DMS153 (cell line): ENCODE measurements at places on chromosomes 7 and 10.

DNA sequence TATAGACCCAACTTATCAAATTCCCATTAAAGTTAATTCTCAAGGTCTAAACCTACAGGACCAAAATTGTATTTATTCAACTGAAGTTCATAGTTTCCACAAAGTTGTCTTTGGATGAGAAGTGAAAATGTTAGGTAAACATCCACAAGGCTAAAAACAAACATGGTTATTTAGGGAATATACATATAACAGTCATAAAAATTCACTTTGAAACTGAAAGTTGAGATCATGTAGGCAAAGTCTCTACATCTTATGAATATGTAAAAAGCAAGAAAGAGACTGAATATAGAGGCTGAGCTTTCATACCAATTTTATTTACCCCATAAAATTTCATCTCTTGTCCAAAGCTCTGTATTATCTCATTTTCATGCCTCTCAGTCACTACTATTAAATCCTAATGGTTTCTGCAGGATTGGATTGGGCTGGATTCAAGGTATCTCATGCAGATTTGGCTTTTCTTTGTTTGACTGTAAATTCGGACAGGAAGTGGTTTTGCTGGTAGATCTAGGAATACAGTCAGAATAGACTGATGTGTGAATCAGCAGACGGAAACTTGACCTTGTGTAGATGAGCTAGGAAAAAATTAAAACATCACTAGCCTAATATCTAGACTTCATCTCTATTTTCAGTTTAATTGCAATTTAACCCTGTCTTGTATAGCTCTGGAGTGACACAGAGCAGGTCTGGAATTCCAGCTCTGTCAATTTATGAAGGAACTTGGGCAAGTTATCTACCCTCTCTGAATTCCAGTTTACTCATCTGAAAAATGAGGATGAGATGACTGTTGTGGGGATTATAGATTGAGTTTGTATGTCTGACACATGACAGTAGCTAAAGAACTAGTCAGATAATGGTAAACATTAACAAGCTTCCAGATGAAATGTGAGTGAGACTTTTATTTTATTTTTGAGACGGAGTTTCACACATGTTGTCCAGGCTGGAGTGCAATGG is 27.3 kb upstream of the SKAP2 start:
- DNase-seq, result no peak

DNA sequence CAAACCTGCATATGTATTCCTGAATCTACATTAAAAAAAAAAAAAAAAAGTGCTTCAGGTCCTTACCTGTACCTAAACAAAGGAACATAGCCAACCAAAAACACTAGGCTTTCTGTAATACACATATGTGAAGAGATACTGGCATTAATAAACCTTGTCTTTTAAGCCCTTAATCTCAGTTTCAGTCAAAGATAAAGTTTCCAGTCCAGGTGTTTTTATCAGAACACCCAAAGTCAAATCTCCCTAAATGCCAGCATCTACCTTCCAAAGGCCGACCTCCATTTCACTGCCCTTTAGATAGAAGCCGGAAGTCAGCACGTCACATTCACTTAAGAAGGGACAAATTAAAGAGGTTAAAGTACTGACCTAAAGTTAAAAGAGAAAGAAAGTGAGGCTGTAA is 79.8 kb upstream of the NEBL start:
- no peak for DNase-seq

- DNase-seq, result no peak
Observed at GRCh38 chr10:5711642-5712041, 27.0 kb downstream of the TASOR2 start.

GRCh38 chr10:57925045-57925444 is 342.6 kb downstream of the IPMK start:
- DNase-seq, result peak; percentile 13

DNA sequence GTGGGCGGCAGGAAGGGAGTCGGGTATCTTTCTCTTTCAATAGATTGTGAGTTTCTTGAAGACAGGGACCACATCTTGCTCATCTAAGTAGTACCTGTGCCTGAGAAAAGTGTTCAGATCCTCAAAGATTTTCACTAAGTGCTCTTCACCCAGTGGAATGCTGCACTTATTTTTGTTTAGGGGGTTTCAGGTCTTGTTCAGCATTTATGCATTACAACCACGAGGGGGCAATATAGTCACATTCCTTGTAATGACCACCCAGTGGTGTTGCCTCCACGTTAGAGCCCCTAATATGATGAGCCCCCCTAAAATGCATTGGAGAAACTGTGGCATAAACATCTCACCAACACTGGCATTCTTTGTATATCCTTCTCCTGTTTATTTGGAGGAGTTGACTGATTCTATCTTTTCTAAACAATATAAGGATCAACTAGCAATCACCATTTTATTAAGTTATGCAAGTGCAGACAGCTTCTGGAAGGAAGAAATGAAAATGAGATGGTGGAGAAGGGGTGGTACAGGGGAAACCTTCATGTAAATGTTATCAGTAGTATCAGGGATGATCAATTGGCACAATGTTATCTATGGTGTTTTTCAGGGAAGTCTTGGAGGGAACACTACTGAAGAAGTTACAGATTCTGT is 3.1 kb upstream of the PAPSS2 start:
- peak; percentile 4 for DNase-seq

DNA sequence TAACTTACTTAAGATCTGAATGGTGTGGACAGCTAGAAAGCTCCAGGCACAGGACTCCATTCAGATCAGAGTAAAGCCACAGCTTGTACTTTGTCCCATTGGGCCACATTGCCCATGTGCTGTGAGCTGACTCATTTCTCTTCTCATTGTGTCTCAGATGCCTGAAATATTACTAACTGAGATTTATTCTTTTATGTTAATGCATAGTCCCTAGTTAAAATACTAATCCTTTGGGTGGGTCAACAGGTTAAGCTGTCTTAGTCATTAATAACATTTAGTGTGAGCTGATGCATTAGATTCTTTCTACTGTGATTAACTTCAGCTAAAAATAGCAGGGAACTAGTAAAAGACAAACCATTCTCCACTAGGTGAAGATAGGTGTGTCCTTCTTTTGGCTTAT is 104.7 kb upstream of the ARMC3 start:
- no peak for DNase-seq

- DNase-seq, result no peak
Observed at GRCh38 chr7:48381571-48381970, 210.3 kb downstream of the ABCA13 start.

GRCh38 chr7:151078233-151079040 is 2.2 kb downstream of the FASTK start:
- DNase-seq, result no peak

- DNase-seq, result no peak
Observed at GRCh38 chr7:154859747-154860620, 142.9 kb downstream of the PAXIP1 start.

DNA sequence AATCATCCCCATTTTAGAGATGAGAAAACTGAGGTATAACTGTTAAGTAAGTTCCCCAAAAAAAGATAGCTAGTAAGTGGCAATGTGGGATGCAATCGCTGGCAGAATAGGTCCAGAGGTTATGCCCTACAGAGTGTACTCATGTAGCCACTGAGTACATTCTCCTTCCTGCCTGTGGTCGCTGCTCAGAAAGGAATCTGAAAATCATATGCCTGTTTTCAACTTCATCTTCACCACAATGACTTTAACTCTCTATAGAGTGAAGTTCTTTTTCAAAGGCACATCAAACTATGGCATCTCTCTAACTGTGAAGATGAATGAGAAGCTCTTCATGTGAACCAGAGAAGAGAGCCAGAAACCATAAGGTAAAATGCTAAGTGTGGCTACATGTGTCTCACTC is 162.2 kb upstream of the SLC25A13 start:
- DNase-seq, result no peak

DNA sequence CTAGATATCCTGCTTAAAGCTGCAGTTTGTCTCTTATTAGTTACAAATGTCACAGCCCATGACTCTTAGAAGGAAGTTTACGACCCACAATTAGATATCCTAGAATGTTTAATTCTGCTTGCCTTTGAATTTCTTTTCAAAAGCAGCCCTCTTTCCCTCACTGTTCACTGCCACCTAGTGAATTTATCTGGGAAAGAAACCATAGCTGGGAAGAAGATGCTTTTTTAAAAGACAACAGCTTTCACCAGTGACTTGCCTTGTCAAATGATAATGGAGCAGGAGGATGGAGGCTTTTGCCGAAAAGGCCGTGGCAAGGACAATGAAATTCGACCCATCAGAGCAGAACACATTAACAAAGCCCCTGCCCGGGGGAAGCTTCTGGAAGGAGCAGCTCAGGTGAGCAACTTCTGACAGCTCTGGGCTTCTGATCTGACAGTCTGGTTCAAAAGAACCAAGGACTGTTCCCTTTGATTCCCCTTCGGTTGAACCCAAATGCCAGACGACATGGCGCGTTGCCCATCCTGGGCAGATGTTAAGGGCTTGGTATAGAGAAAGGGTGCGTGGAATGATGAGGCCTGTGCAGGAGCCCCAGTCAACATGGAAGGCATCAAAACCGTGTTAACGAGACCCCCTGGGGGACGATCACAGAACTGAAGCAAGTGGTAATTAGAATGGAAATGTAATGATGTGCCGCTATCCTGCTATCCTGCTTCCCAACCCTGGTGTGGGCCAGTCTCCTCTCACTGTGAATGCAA is 236.8 kb downstream of the FRMD4A start:
- DNase-seq, result no peak

GRCh38 chr10:79380125-79380945 is 33.1 kb downstream of the PPIF start:
- DNase-seq, result peak; percentile 75
